ENCODE measurements at places on chromosomes 11 and 22.

DNA sequence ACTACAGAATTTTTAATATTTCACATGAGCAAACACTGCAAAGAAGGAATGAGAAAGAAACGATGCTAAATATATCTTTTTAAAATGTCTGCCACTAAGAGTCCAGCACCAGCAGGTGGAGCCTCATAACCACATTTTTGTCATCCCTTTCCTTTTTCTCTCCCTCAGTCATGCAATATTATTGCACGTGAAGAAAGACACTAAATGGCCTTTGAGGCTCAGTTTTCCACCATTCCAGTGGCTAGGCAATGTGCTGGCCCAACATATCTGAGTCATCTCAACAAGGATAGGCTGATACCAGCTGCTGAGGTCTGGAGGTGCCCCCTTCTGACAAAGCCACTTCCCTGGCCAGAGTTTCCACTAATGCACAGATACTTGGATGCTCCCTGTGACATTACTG is 1.8 kb downstream of the ALKBH8 start:
- DNase-seq = peak; percentile 63

DNA sequence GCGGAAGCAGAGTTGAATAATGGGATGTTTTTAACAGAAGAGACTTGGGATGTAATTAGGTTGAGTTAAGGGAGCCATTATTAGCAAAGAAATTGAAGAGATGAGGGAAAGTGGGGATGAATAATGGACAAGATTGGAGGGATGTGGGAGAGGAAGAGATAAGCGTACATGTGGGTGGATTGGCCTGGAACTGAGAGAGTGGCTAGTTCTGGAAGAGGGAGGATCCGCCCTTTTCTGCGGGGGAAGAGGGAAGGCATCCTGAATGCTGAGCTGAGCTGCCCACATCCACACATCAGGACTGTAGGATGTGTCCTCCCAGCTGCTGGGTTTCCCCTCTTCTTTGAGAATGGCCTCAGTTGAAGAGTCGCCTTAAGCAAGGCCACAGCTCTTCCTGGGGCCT is 68.3 kb upstream of the CADM1 start:
- no peak for DNase-seq

DNA sequence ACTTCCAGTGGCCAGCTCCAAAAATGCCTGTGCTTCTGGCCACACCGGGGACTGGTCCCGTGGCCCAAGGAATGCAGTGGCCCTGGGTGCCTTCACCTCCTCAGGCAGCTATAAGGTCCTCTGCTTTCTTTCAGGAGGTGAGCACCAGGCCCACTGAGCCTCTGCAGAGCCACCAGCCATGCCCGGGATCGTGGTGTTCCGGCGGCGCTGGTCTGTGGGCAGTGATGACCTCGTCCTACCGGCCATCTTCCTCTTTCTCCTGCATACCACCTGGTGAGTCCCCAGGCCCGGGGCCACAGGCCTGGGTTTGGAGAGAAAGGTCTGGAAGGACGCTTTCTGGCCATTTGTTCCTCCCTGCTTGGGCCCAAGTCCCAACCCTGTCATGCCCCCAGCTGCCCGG is 32.5 kb upstream of the MYRF start:
- DNase-seq = no peak

- no peak for DNase-seq
Measured at GRCh38 chr22:19819208-19819910, 35.3 kb downstream of the GNB1L start.

DNA sequence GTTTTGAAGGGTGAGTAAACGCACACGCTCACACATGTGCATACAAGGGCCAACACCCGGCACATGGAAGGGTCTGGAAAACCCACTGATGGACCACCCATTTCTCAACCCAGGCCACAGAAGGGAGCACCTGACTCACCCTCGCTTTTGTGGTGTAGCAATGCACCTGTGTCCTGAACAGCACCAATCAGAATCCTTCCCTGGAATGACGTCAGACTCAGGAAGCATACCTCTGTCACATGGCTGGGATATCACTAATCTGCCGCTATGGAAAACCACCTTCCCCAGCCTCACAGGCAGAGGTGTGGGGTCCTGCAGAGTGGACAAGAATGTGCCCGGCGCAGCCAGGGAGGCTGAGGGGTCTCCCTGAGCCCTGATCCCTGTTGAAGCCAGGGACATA is 9.0 kb upstream of the OSM start:
- DNase-seq = no peak

- no peak for DNase-seq
Measured at GRCh38 chr11:27723687-27724086, 23.4 kb upstream of the BDNF start.

GRCh38 chr11:109957000-109957399 is 136.2 kb upstream of the ZC3H12C start:
- DNase-seq = peak; percentile 42

DNA sequence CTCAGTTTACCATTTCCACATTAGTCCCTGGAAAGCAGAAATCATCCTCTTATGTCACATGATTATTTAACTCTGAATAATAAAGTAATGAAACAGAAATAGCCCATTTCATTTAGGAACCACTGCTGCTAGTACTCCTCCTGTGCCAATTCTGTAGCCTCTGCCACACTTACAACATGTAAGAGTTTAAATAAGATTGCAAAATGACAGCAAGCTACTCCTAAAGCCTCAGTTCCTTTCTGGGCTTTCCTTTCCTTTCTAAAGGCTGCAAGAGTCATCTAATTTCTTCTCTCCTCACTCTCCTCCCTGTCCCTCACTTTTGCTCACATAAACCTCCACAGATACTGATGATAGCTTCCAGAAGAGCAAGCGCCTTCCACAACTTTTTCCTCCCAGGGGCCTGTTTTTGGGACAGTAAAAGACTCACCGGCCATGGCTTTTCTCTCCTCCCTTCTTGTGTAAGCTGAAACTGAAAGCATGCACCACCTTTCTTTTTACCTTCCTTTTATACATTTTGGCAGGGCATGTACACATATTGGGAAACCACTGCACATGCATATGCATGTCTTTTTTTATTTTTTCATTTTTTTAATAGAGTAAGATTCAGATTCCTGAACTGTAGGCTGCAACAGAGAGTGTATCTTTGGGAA is 38.5 kb downstream of the CARD18 start:
- DNase-seq = no peak

DNA sequence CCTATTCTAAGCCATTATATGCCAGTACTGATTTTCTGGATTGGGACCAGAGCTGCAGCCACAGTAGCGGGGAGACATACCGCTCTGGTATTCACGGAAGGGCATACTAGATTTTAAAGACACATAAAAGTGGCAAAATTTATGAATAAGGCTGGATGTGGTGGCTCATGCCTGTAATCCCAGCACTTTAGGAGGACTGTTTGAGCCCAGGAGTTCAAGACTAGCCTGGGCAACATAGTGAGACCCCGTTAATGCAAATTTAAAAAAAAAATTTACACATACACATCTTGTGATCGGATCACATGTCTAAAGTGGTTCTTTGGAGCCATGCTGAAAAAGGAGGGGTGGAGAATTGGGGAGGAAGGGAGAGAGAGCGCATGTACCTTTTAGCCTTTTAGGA is 9.0 kb downstream of the RPL27A start:
- DNase-seq = no peak

GRCh38 chr11:64902102-64902900 is 14.7 kb downstream of the ATG2A start:
- no peak for DNase-seq

DNA sequence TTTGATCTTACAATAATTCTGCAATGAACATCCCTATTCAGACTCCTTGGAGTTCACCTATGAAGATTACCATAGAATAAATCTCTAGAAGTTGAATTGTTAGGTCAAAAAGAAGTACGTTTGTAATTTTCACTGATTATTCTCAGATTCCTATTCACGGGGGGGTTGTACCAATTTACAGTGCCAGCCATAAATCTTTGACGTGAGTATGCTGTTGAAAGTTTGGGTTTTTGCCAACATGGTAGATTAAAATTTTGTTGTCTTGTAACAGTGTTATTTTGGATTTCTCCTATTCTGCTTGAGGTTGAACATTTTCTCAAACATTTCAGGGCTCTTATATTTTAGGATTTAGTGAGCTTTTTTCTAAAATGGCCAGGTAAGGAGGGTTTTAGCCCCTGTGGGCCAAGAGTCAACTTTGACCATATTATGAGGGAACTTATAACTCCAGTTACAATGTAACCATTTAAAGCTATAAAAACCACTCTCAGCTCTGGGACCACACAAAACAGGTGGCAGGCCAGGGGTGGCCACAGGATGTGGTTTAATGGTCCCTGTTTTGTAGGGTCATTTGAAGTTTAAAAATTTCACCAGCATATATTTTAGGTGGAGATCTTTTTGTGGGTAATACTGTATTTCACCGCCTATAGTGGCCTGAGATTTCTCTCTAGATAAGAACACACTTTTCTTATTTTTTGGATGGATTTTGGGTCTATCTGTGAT is 25.8 kb downstream of the GGTLC2 start:
- no peak for DNase-seq
